ENCODE measurements at places on chromosomes 6 and 20.

- no peak for DNase-seq
These were observed 2.1 kb downstream of the PLCG1 start for GRCh38 chr20:41139227-41140093.

DNA sequence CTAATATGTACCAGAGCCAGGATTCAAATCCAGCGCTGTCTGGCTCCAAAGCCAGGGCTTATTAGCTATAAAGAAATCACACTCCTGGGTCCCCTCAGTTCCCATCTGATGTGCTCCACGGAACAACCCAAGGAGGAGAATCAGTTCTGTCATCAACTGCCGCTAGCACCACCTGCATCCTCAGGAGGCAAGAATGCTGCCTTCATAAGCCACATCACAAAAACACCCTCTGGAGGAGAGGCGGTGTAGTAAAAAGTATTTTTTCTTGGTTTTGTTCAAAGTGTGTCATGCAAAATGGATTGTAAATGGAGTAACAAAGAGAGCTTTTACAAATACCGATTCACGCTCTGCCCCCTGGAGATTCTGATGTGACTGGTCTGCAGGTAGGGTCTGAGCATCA is 57.1 kb downstream of the TNFRSF21 start:
- no peak for DNase-seq

DNA sequence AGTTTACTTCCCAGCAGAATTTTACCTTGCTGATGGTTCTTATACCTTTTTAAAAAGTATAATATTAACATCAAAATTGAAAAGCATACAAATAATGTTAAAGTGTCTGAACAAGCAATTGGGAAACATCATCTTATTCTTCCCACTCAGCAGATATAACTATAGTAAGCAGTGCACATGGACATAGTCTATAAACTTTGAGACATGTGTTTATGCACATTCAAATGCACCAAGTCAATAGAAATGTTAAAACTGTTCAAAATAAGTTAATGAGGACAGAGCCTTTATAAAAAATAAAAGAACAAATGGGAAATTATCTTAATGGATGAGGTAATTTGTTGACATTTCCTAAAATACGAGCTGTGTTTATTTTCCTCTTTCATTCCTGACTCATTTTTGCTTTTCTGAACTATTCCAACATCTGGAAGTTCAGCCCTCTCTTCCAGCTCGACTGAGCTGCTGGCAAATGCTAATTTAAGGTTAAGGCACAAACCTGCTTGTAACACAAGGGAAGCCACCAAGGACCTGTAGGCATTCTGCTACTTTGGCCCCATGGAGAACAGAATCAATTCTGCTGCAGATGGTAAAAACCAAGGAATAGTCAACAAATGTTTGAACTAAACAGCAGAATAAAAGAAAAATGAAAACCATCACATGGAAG is 110.3 kb upstream of the MAP3K4 start:
- DNase-seq, result no peak

- DNase-seq, result no peak
These were observed 71.9 kb upstream of the CNR1 start for GRCh38 chr6:88238065-88238464.

- DNase-seq, result no peak
These were observed 17.6 kb upstream of the COL12A1 start for GRCh38 chr6:75223428-75223827.

GRCh38 chr6:116111552-116112528 is 11.2 kb downstream of the NT5DC1 start:
- no peak for DNase-seq

- DNase-seq, result no peak
These were observed 469.4 kb downstream of the PREX1 start for GRCh38 chr20:48358176-48359054.

DNA sequence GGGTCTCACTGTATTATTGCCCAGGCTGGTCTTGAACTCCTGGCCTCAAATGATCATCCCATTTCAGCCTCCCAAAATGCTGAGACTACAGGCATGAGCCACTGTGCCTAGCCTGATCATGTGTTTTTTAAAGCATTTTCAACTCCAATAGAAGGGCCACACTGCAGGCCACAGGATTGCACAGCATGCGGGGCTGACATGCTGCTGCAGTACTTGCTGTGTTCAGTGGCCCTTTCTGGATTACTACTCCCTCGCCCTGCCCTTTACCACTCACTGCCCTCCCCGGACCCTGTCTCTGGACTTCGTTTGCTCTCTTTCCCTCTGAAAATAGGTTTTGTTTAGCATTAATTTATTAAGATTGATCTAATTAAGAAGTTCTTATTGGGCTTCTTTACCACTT is 37.3 kb downstream of the HECA start:
- no peak for DNase-seq

GRCh38 chr20:63568986-63569949 is 4.8 kb downstream of the HELZ2 start:
- DNase-seq, result no peak

DNA sequence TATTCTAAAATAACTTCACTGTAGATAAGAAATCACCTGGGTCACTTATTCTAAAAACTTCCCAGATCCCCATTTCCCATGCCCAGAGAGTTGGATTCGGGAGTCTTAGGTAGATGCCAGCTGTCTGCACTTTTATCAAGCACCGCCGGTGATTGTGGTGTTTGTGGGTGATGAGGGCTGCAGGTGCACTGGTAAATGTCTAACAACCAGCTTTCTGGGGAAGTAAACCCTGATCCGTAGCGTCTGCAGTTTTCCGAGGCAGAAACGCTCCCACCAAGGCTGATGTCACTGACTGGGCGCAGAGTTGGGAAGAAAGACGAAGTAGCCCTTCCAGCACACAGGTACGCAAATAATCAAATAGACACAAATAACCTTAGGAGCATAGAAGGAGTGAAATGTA is 152.2 kb upstream of the KCNG1 start:
- DNase-seq, result no peak

- no peak for DNase-seq
These were observed 136.1 kb upstream of the SUPT3H start for GRCh38 chr6:45513843-45514242.
